Activated CD8-positive, alpha-beta memory T cell treated with anti-CD3 and anti-CD28 coated beads, Interleukin-2, amount 50 U/mL, for 48 hours (primary cell): ENCODE measurements at places on chromosomes 7 and 10.

DNA sequence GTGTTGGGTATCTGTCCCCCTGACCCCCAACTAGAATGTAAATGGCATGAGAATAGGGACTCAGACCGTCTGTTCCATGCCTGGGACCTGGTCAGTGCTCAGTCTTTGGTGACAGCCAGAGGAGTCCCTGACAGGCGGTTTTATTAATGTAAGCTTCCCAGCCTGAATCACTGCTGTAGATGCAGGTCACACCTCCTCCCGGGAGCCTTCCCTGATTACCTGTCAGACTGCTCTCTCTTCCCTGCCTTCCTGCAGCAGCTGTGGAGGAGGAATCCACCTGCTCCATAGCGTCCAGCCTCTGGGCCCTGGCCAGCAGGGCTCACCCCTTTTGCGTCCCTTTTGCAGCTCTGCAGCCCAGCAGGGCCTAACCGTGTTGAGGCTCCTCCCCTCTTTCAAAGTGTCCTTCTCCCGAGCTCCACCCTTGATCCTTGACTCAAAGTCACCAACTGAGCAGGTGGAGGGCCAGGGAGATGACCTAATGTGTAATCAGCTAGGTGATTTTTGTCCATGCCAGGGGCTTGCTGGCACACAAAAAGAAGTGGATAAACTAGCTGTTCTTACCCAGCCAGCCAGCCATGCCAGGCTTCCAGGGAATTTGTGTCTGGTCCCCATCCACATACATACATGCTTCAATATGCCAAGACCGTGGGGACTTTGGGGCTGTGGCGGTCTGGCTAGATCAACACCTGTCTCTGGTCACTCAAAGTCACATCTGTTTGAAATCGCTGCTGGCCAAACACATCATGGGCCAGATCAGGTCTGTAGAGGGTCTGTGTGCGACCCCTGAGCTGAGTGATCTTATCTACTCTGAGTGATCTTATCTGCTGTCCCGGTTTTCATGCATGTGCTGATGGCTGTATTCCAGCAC, 195.1 kb downstream of the CCDC3 start:
- DNase-seq, result no peak

GRCh38 chr7:83695128-83695960, 46.4 kb upstream of the SEMA3E start:
- no peak for DNase-seq

DNA sequence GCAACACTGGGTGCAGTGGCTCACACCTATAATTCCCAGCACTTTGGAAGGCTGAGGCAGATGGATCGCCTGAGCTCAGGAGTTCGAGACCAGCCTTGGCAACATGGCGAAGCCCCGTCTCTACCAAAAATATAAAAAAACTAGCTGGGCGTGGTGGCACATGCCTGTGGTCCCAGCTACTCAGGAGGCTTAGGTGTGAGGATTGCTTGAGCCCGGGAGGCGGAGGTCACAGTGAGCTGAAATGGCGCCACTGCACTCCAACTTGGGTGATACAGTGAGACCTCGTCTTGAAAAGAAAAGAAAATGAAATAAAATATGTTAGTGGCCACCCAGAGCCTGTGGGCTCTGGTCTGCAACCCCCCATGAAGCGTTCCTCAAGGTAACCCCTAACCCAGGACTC, 13.3 kb downstream of the ITPRIP start:
- no peak for DNase-seq

DNA sequence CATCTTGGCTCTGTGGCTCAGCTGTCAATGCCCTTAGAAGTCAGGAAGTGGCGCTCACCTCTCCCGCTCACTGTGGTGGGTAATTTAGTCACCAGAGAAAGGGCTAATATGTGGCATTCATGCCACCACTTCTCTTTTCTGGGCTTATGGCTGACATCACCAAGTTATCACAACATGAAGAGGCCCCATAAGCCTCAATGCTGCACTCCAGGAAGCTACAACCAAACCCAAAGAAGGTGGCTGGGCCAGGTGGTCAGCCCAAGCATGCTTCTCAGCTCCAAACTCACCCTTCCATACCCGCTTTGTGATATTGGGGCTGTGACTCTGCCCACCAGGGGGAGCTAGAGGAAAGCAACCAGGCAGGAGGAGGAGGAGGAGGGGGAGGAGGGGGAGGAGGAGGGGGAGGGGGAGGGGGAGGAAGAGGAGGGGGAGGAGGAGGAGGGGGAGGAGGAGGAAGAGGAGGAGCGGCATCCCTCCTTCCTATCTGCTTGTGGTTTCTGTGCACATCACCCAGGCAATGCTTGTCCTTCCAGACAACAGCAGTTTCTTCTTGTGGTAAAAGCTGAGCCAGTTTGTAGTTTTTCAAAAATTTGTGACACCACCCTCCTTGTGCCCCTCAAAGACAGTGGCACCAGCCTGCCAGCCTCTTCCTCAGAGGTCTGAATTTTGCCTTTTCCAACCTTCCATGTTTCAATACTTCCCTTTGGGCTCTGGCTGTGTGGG, 42.1 kb downstream of the CYP26A1 start:
- DNase-seq, result peak; percentile 83

GRCh38 chr7:100157334-100158228, 942 bp downstream of the TRAPPC14 start:
- DNase-seq, result no peak

DNA sequence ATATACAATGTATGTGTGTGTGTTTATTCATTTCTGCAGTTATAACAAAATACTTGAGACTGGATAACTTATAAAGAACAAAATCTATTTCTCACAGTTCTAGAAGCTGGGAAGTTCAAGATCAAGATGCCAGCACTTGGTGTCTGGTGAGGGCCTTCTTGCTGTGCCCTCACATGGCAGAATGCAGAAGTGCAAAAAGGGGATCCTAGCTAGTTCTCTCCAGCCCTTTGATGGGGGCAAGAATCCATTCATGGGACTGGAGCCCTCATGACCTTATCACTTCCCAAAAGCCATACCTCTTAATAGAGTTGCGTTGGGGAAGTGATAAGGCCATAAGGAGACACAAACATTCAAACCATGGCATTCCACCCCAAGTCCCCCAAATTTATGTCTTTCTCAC, 8.4 kb downstream of the GRB10 start:
- no peak for DNase-seq

DNA sequence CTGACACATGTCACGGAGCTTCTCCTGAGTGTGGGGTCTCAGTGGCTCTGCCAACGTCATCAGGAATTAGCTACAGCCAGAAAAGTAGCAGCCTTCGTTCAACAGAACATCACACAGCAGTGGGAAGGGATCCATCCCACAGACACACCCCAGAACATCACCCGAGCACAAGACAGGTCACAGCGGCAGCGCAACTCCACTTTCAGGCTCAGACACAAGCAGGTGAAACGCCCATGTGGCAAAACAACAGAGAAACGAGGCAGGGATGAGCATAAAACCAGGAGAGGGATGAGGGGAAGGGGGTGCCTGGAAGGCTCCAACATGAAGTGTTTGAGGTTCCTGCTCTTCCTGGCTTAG, 44.8 kb downstream of the CAMK2B start:
- DNase-seq, result peak; percentile 45

DNA sequence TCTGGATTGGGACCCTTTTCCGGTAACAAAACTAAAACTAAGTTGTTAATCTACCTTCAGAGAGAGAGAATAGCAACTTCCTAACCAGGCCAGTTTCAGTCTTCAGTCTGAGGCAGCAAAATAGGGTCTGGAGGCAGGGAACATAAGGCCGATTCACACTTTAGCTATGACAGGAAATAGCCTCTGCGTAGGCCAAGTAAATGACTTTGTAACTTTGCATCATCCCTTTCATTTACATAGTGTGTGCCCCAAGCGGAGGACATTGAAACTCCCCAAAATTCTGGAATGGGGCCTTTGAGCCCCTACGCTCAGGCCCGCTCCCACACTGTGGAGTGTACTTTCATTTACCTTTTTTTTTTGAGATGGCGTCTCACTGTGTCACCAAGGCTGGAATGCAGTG, 1.7 kb upstream of the UPP1 start:
- DNase-seq, result no peak

DNA sequence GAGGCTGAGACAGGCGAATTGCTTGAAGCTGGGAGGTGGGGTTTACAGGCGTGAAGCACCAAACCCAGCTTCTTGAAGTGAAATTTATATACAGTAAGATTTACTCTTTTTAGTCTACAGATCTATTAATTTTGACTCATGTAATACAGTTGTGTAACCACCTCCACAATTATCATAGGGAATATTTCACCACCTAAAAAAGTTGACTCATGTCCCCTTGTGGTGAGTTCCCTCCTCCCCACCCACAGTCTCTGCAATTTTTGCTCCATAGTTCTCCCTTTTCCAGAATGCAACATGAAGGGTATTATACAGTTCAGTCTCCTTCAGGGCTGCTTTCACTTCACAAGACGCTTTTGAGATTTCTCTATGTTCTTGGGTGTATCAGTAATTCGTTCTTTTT, 156.8 kb downstream of the FAM107B start:
- no peak for DNase-seq

GRCh38 chr10:112631501-112632400, 184.7 kb downstream of the VTI1A start:
- DNase-seq, result no peak

DNA sequence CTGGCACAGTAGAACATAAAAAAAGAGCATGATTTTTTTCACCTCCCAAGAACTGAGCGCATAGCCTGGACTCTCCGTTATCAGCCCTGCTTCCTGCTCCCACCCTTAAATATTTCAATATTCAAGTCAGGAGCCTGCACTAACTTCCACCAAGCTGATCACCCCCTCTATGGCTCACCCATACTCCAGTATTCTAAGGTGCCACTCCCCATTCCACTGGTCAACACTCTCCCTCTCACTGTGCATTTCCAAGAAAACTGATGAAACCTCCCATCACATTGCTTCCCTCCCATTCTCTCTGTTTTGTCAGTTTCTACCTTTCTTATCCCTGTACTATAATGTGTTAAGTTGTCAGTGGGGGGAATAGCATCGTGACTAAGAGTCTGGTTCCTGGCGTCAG, 95.0 kb upstream of the C7orf33 start:
- no peak for DNase-seq

- no peak for DNase-seq
These were observed 206.6 kb downstream of the DIP2C start for GRCh38 chr10:482848-483247.

GRCh38 chr7:148142660-148143248, 447.8 kb upstream of the C7orf33 start:
- DNase-seq, result no peak

DNA sequence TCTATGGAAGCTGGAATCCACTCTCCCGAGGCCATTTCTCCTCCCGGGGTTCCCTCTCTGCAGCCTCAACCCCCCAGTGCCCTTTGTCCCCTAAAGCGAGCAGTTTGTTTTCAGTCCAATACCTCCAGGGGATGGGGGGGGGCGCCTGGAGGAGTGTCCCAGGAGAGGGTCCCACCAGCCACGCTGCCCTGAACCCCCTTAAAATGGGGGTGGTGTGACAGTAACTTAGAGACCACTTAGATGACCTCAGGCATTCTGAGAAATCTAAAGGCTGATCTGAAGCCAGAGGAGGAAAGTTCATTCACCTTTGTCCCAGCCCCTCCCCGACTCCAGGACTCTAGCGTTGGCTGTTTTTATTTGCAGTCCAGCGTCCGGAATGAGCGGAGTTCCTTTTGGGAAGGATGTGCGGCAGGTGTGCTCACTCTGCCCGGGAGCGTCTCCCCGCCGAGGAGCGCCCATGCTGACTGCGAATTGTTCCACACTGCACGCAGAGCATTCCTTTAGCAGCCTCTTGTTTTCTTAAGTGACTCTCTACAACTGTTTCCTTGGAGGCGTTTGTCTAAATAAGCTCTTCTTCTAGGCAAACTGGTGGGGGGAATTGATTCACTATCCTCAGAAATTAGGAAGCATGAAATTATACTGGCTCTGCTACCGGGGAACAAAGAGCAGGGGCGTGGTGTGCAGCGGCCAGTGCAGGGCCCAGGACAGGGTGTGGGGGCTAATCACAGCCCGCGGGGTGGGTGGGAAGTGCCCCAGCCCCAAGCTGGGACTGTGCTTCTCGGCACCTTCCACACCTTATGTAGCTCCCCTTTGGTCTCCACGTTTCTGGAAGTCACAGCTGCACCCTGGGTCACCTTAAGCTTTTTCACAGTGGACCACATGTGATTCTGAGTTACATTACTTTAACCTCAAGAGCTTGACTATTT, 46.3 kb downstream of the SYPL1 start:
- no peak for DNase-seq

DNA sequence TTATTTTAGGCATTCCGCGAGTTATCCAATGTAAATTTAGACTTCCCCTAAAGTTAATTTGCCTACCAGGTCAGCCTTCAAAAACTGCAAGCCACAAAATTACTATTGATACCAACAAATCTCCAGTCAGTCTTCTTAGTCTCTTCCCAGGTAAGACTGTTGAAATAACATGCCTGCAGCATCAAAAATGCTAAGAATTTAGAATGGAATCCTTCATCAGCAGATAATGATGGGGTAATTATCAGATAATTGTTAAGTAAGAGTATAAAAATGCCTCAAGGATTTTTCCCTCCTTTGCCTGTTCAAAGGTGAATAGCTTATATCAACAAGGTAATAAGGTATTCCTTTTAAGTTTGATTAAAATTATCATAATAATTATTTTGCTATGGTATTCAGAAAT, 228.5 kb downstream of the BBS9 start:
- no peak for DNase-seq

DNA sequence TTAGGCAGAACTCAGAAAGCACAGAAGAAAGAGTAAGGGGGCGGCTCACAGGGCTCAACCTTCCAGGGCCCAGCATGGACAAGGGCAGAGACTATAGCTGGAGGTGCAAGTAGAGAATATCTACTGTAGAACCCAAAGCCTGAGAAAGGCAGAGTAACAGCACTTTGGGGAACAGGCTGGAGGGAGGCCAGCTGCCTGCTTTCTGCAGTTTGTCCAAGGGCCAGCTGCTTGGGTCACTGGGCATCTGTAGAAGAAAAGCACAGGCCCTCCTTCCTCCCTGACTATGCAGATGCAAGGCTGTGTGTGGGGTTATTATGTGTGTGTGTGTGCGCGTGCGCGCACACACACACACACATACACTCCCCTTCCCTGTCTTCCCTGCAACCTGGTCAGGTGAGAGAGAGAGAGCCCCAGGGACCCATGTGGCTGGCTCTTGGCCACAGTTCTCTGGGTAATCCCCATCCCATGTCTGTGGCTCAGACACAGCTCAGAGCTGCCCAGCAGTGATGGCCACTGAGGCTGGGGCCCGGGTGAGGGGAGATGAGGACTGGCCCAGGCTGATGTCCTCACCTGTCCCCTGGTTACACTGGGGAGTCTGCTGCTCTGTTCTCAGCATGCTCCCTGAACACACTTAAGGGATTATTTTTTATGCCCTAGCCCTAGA, 9.0 kb downstream of the ADRA2A start:
- peak; percentile 17 for DNase-seq

GRCh38 chr10:91944880-91945630, 21.5 kb downstream of the BTAF1 start:
- DNase-seq, result no peak

DNA sequence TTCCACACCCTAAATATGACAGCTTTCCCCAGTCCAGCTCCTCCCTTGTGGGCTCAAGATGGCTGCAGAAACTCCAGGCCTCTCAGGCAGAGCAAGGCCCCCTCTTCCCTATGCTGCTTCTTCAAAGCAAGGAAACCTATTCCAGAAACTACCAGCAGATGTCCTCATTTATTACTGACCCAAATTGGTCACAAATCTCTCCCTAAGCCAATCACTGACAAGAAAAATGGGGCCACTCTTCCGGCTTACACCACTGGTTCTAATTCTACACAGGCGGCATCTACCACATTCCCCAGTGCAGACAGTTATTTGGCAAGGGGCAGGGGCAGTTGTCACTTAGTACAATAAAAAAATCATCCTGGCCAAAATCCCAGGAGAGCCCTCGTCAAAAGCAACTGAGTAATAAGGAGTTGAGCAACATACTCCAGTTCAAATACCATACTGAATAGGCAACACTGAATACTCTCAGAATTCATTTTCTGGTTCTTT, 150.4 kb downstream of the SFMBT2 start:
- DNase-seq, result no peak
